Stimulated activated CD4-positive, alpha-beta T cell treated with anti-CD3 and anti-CD28 coated beads, TNF-alpha, amount 100 ng/mL, for 1 hour (primary cell): ENCODE measurements at places on chromosomes 12 and 14.

DNA sequence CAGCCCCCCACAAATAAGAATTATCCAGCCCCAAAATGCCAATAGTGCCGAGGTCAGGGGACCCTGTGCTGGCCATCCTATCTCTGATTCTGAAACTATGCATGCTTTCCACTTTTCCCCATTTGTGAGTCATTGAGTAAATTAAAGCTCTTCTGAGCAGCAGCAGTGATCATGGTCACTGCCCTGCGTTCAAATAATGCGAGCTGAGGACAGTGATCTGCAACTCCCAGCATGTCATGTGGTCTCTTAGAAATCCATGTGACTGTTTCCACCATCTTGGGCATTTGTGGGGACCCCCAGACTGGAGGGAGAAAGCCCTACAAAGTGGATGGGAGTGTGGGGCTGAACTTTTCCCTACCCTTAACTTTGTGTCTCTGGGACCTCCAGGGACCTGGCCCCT is 53.8 kb downstream of the C14orf132 start:
- DNase-seq: no peak

- no peak for DNase-seq
Observed at GRCh38 chr12:114820796-114821195, 136.8 kb upstream of the TBX3 start.

- no peak for DNase-seq
Observed at GRCh38 chr14:76280221-76280620, 95.7 kb upstream of the ESRRB start.

DNA sequence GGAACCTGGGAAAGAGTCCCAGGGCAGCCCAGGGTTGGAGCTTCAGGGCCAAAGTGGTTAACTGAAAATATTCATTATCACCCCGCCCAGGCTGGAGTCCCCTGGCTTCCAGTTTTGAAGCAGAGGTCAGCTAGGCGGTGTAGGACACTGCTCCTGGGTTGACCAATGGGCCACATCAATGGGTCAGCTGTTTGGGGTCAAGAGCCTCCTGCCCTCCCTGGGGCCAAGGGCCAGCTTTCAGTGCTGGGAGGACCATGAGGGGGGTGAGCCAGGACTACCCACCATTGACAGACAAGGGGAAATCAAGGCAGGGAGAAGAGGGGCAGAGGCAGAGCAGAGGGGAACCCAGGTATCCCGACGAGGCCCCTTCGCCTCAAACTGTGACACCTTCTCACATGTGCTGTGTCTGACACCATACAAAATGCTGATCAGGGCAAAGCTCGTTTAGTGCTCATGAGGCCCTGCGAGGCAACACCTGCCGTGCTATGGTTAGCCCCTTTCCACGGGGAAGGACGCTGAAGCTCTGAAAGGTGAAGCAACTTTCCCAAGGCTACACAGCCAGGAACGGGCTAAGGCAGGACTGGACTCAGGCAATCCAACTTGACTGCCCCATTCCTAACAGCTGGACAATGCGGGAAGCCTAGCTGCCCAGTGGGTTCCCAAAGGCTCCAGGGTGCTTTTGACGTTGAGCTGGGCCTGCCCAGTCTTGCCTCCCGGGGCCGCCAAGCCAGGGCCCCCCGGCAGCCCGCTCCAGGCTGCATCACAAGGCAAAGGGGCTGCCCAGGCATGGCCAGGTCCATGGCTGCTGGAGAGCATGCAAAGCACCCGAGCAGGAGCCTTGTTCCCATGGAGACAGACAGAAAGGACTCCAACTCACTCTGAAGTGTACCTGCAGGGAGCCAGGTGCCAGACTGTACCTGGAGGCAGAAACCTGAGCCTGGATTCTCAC is 2.0 kb downstream of the SYNE3 start:
- no peak for DNase-seq

DNA sequence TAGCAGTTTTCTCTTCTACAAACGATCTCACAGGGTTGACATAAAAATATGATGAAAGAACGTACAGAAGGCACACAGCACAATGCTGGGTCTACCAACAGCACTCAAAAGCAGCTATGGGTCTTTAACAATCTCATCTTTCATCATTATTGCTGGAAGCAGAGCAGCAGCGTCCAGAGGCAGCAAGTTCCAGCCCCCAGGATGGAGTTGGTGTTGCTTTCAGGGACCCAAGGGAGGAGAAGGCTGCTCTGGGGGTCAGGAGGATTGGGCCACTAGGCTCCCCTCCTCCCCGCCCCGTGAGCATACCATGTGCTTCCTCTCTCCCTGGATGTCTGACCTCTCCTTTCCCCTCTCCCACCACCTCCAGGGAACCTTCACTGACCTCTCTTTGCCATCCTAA is 13.3 kb downstream of the KCTD10 start:
- DNase-seq: no peak

GRCh38 chr14:87491816-87492215 is 501.2 kb downstream of the GALC start:
- no peak for DNase-seq
